Activated CD8-positive, alpha-beta memory T cell treated with anti-CD3 and anti-CD28 coated beads for 1 hour (primary cell): ENCODE measurements at places on chromosomes 1 and 21.

GRCh38 chr1:119966020-119966419, 69.7 kb upstream of the ADAM30 start:
- no peak for DNase-seq

- no peak for DNase-seq
These were observed 124.9 kb downstream of the DMRTB1 start for GRCh38 chr1:53583868-53584776.

DNA sequence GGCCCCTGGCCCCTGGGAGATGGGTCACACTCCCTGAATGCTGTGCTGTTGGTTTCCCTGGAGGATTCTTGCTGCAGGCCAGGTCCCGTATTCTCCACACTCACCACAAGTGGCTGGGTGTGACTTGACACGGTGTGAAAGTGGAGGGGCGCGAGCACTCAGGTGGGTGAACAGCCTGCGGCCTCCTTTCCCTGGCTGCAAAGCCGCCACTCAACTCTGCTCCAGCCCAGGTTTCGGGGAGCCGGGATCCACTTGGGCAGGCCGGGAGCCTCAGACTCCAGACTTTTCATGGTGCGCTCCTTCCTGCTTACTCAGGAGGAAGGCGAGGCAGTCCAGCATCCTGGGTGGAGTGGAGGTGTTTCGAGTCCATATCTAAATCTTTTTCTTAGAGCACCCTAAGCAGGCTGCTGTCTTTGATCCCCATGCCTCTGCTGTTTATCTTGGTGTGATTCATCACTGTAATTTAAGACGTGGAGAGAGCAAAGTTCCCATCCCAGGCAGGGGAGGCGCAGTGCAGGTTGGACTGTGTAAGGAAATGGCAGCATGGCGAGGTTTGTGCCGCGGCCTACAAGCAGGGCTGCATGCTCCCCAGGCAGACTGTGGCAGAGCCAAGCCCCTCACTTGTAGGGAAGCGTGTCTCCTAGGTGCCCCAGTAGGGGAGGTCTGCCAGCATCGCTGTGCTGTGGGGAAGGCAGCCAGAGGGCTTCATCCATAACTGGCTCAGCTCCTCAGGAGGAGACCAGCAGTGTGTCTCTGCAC, 29.6 kb downstream of the VANGL1 start:
- DNase-seq, result no peak

GRCh38 chr1:114901814-114902213, 47.2 kb downstream of the SYCP1 start:
- DNase-seq, result no peak
